ENCODE measurements at places on chromosomes 3 and 15.

- no peak for DNase-seq
Measured at GRCh38 chr3:28267984-28268849, 26.8 kb downstream of the CMC1 start.

DNA sequence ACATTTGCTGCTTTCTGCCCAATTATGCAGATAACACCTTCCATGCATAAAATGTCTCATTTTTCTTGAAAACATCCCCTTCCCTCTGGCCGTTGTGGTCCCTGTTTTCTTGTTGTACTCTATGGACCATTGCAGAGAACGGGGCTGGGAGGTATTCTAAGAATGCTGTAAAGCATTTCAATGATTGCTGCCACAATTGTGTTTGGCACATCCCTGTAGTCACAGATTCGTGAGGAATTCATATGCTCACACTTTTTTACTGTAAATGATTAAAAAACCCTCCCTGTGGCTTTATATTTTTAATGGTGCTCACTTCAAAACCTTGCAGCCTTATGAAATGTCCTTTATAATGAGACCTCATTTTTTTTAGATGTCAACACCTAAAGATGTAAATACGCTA lies 207.2 kb upstream of the GBE1 start:
- no peak for DNase-seq

DNA sequence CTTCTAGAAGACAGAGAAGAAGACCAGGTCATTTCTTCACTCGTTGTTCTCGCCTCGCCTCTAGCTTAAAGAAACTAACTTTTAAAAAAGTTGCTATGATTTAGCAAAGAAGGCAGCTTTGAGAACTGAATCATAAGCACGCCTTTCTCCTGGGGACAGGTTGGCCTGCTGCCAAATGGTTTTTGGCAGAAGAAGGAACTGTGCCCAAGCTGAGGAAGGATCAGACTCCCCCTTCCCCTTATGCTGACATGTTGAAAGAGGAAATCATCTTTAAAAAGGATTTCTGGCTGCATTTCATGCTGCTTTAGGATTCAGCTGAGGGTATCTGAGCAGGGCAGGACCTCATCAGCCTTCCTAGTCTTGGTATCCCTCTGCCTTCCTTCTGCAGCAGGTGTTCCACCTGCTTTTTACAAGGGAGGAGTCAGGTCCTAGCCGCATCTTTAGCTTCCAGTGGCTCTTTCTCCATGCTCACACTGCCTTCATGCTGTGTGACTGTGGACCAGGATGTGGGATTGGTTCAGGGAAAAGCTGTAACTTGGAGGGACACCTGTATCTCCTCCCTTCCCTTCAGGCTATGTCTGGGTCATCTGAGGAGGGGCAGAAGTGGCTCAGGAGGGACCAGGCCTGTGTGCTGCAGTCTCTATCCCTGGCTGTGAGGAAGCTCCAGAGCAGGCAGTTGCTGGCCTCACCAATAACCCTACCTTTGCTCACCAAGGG lies 34.1 kb upstream of the HACD2 start:
- no peak for DNase-seq

- DNase-seq = no peak
Measured at GRCh38 chr15:91471468-91471867, 371.4 kb downstream of the SV2B start.

DNA sequence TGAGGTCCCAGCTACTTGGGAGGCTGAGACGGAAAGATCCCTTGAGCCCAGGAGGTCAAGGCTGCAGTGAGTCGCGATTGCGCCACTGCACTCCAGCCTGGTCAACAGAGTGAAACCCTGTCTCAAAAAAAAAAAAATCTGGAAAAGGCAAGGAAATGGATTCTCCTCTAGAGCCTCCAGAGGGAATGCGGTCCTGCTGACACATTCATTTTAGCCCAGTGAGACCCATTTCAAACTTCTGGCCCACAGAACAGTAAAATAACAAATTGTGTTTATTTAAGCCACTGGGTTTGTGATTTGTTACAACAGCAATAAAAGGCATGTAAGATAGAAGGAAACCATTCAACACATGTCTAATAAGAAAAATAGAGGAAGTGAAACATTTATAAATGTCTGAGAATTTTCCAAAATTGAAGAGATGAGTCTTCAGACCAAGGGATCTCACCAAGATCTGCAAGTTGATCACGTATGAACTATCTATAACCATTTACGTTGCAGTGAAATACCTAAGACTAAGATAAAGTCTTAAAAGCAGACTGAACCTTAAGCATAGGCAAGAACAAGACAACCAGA lies at the start of gene HTR3E:
Gene HTR3E (plus strand): TSS at position 254 of the 573 bp plus-strand sequence. CDS start 466 bp downstream, outside the sequence.
- no peak for DNase-seq

DNA sequence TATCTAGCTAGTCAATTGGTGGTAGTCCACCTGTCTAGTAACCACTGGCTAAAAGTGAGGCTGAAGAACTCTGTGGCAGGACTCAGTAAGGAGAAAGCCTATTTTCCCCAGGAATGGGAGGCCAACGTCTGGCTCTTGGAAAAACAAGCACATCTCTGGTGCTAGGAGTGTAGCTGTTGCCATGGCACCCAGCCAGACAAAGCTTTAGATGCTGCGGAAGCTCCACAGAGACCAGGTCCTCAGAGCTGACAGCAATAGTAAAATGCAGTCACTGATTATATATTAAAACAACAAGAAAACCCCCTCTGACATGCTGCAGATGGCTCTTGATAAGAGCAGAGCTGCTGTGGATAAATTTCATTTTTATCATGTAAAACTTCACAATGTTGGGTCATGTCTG lies 124.9 kb upstream of the STRIT1 start:
- DNase-seq = no peak

DNA sequence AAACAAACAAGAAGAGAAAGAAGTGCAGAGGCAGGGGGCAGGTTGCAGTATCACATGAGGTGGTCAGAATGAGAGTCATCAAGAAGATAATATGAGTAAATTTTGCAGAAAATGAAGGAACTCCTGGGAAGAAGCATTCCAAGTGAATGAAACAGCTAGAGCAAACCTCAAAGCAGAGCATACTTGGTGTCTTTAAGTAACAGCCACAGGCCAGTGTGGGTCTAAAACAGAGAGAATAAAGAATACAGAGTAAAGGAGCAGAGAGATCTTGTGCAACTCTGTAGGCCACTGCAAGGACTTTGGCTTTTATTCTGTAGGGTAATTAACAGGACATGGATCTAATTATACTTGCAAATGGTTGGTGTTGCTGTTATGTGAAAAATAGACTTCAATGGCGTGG lies 81.3 kb downstream of the STAC start:
- DNase-seq = no peak

DNA sequence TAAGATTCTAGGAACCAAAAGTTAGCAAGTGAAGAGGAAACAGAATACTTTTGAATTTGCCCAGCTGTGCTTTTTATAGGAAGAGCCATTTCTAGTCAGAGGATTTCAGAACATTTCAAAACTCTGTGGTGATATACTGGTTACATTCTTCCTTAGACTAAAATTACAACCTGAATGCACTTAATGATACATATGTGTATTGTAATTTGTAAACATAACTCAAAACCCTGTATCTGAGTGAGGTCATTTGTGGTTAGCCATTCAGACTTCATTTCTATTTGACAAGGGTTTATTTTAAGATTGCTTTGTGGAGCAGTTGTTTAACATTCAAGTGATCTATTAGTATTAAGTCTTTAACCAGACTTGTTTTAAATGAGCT lies 59.4 kb upstream of the TRIM71 start:
- no peak for DNase-seq

- DNase-seq = no peak
Measured at GRCh38 chr3:187296058-187296457, 4.5 kb upstream of the MASP1 start.

- no peak for DNase-seq
Measured at GRCh38 chr3:45547764-45548680, 46.5 kb upstream of the LIMD1 start.

DNA sequence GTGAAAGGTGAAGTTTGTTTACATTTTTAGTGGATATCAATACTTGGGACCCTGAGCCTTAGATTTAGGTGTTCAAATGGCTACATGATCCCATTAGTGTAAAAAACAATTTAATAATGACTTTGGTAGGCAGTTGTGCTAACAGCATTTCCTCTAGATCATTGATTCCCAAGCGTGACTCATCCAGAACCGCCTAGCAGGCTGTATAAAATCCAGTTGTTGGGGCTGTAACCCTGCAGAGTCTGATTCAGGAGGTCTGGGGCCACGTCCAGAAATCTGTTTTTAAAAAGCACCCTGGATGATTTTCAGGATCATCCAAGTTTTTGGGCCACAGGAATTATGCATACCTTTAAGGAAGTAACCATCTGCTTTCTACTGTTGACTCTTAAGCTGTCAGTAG lies 156.4 kb downstream of the TP63 start:
- no peak for DNase-seq

DNA sequence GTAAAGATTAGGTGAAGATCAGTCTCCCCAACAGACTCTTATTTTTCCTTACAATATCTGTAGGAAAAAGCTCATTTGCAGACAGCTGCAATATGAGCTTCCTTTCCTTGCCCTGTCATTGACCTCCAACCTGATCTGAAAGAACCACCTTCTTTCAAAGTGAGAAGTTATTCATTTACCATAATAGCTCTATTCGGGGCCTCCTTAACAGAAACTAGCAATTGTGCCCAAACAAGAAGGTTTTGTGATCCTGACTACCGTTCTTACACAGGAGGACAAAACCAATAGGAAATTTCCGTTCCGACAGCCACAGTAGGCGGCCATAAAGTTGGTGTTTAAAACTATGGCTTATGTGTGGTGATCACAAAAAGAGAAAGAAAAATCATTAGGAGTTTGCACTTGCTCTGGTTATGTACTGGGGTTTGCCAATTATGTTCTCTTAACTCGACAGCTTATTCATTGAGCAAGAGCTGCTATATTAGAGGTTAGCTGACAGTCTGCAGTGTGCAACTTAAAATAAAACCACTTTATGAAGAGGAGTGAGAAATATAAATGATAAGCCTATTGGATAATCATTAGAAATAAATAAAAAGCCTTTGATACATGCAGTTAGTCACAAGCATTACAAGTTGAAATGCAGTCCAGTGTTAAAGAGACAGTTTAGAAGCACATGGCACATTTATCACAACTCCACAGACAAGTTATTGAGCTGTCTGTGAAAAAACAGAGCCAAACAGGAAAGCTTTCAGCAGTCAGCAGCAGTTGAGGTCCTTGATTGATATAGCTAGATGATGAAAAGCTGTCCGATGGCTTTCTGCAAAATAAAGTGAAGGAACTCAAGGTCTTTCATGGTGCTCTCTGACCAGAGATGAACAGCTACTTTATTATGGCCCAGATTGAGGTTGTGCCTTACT lies 199.8 kb downstream of the WDR72 start:
- no peak for DNase-seq

- no peak for DNase-seq
Measured at GRCh38 chr15:98382139-98382538, 266.2 kb upstream of the IGF1R start.

DNA sequence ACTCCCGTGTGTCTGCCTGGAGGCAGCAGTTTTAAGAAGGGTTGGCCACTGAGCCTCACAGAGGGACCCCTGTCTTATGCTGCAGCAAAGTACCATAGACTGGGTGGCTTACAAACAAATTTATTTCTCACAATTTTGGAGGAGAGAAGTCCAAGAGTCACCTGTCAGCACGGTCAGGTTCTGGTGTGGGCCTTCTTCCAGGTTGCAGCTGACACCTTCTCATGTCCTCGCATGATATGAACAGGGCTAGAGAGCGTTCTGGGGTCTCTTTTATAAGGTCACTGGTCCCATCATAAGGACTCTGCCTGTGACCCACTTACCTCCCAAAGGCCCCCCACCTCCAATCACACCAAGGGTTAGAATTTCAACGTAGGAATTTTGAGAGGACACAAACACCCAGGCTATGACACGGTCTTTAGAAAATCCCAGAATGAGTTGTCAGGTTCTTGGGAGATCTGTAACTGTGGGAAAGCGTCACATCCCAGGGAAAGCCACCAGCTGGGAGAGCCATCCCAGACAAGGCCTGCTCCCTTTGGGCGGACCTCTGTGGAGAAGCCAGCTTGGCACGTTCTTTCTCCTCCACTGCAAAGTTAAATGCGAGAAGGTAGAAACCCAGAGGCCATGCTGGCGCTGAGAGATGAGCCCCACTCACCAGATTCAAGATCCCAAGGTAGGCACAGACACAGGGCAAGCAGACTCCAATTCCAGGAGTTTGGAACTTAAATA lies at the start of gene FBXW12:
Gene FBXW12 (plus strand): TSS at position 569 of the 726 bp plus-strand sequence. CDS start 549 bp downstream, outside the sequence.
- no peak for DNase-seq

DNA sequence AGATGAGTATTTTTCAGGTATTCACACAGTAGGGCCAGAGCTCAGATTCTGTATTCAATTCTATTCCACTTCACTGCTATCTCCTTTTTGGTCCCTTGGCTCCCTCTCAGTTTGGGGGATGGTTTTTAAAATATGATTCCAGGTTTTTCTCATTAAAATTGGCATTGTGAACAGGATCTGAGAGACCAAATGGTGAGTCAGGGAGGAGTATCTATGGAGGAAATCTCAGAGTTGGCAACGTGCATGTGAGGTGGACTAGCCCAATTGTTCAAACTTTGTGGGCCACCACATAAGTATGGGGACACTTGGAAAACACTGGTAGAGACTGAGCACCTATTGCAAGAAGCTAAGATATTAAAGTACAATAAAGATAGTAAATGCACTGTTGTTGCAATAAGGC lies 53.9 kb upstream of the TTC14 start:
- DNase-seq = no peak

DNA sequence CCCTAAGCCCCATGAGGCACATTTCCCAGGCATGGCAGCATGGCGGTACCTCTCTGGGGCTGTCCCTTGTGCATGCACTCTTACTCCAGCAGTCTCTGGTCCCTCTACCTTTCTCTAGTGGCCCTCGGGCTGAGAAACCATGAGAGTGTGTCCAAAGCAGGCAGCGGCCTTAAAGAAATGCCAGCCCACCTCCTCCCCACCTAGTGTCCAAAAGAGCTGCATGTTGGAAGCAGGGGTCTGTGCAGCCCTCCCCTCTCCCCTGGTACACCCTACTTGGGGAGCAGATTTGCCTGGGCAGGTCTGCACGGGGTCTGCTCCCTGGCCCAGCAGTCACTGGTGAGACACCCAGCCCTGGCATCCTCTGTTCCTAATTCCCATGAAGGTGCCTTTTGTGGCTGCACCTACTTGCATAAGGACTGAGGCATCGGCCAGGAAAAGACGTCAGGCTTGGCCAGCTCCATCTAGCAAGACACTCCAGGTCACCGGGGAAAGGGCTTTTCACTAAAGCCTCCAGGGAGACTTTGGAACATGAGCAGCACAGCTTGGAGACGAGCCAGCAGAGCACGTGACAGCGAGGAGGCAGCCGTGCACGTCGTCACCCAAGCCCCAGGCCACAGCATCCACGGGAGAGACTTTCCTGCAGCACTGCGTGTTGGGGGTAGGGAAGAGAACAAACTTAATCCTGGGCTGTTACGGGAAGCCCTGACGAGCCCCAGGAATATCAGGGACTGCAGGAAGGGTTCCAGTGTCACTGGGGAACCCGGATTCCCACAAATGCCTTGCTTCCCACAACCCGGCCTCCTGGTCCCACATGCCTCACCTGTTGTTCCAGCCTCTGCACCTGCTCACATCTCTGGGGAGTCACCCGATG lies 38.8 kb downstream of the TM2D3 start:
- no peak for DNase-seq

- no peak for DNase-seq
Measured at GRCh38 chr3:103787164-103787871, 1352.5 kb downstream of the ZPLD1 start.

DNA sequence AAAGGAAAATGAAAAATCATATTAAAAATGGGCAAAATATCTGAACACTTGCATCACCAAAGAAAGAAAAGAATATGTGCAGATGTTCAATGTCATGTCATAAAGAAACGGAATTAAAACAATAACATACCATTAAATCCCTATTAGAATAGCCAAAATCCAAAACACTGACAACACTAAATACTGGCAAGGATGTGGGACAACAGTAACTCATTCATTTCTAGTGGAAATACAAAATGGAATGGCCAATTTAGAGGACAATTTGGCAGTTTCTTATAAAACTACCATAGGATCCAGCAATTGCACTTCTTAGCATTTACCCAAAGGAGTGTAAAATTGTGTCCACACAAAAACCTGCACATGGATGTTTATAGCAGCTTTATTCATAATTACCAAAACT lies 542.5 kb upstream of the UBE2E2 start:
- no peak for DNase-seq

All from activated CD8-positive, alpha-beta memory T cell treated with anti-CD3 and anti-CD28 coated beads for 24 hours (primary cell).